Transverse colon (tissue), 4 donors: ENCODE measurements at places on chromosomes 5 and 9.

- H3K27ac ChIP-seq: no peak overlapping the region
- H3K27me3 ChIP-seq: no peaks in the 10 kb centered on the region
- no peak overlapping the region for H3K4me3 ChIP-seq
- H3K4me1 ChIP-seq: peaks cover 5% of the 10 kb centered on the region
Observed at GRCh38 chr9:104808035-104808614, 44.2 kb downstream of the NIPSNAP3B start.

GRCh38 chr9:111148052-111149017, 110.1 kb upstream of the LPAR1 start:
- H3K36me3 ChIP-seq: no peaks in the 10 kb centered on the region
- DNase-seq: no peak

DNA sequence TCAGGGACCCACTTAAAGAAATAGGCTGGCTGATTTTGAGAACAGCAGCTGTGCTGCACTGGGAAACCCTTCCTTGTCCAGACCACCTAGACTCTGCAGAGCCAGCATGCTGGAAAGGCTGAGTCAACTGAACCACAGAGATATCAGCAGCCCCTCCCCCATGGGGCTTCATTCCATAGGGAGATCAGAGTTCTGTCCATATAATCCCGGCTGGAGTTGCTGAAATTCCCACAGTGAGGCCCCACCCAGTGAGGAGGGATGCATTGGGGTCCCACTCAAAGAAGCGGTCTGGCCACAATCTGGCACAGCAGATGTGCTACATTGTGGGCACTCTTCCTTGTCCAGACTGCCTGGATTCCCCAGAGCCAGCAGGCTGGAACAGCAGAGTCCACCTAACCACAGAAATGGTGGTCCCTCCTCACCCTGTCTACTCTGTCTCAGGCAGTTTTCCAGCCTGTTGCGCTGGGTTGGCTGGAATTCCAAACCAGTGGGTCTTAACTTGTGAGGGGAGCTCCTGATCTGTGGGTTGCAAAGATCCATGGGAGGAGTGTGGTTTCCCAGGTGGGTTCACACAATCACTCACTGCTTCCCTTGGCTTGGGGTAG, 127.1 kb downstream of the RNF180 start:
- H3K36me3 ChIP-seq: no peaks in the 10 kb centered on the region
- H3K27ac ChIP-seq: no peak overlapping the region
- H3K27me3 ChIP-seq: no peaks in the 10 kb centered on the region

DNA sequence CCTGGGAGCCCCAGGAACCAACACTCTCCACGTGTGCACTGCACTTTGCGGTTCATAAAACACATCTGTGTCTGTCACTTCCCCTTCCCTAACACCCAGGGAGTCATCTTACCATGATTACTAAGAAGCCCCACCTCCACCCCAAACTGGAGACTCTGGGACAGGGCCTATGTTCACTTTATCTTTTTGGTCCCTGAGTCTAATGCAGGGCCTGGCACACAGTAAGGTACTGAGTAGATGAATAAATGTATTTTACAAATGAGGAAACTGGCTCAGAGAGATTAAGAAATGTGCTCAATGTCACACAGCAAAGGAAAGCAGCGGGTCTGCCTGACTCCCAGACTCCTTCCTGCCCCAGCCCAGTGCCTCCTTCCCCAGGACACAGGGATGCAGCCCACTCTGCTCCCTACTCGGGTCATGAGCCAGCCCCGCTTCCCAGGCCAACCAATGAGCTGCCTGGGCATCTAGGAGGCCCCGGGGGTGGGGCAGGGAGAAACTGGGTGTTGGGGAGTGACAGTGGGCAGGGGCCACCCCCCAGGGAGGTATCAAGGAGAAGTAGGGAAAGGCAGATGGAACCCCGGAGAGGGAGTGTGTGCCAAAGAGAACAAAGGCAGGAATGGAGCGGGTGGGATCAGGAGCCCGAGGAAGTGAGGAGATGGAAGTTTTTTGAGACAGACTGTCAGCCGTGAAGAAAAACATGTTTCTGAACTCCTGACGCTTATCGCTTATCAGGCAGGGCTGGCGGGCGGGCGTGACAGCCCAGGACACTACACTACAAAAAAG, 30.5 kb downstream of the SHB start:
- peaks cover 32% of the 10 kb centered on the region for H3K4me1 ChIP-seq
- H3K27me3 ChIP-seq: no peaks in the 10 kb centered on the region
- no peaks in the 10 kb centered on the region for H3K36me3 ChIP-seq

- no peak overlapping the region for H3K27ac ChIP-seq
- no peak overlapping the region for H3K4me3 ChIP-seq
- no peaks in the 10 kb centered on the region for H3K36me3 ChIP-seq
- no peaks in the 10 kb centered on the region for H3K27me3 ChIP-seq
Observed at GRCh38 chr5:51997949-51998348, 614.7 kb downstream of the ISL1 start.

- H3K4me1 ChIP-seq: peaks cover 60% of the 10 kb centered on the region
- no peak overlapping the region for H3K27ac ChIP-seq
- DNase-seq: no peak
- no peaks in the 10 kb centered on the region for H3K27me3 ChIP-seq
Observed at GRCh38 chr5:139278540-139279274, 14.8 kb upstream of the MATR3 start.

GRCh38 chr9:127735530-127736185, 564 bp upstream of the TOR2A start:
- H3K4me1 ChIP-seq: peaks cover 19% of the 10 kb centered on the region
- H3K36me3 ChIP-seq: peaks cover 4% of the 10 kb centered on the region
- H3K27ac ChIP-seq: peak overlapping the region; percentile 98
- no peak for DNase-seq
- no peaks in the 10 kb centered on the region for H3K27me3 ChIP-seq

GRCh38 chr9:4994166-4994890, 9.3 kb downstream of the JAK2 start:
- no peaks in the 10 kb centered on the region for H3K27me3 ChIP-seq
- no peak for DNase-seq
- H3K4me3 ChIP-seq: no peak overlapping the region

- H3K36me3 ChIP-seq: no peaks in the 10 kb centered on the region
- H3K27ac ChIP-seq: no peak overlapping the region
- DNase-seq: no peak
- H3K4me3 ChIP-seq: no peak overlapping the region
Observed at GRCh38 chr5:76372323-76373054, 30.6 kb upstream of the IQGAP2 start.

DNA sequence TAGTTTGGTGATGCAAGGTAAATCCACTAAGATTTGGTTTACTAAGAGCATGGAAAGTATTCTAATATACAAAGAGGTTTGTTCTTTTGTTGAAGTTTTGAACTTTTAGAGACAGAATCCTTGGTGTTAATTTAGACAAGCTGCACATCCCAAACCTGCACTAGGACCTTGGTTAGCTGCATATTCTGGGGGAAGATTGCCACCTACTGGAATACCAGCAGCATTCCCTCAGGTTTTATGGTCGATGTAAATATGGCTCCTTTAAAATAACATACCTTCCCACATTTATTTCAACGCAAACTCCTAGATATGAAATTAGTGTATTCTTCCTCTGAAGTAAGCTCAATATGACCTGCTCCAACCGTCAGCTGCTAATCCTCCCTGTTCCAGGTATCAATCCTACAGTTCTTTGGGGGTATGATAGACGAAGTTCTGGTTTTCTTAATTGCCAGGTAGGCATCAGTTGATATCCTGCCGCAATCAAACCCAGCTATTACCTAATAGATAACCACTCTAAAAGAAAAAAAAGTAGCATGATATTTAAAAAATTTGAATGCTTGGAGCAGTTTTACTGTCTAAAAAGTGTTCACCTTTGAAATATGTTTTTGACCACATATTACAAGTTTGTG, 624.1 kb downstream of the ISL1 start:
- DNase-seq: no peak
- no peaks in the 10 kb centered on the region for H3K27me3 ChIP-seq
- H3K36me3 ChIP-seq: no peaks in the 10 kb centered on the region
- H3K27ac ChIP-seq: no peak overlapping the region

- H3K27me3 ChIP-seq: no peaks in the 10 kb centered on the region
- H3K4me1 ChIP-seq: peaks cover 30% of the 10 kb centered on the region
Observed at GRCh38 chr9:17009071-17009470, 125.8 kb upstream of the CNTLN start.

- no peaks in the 10 kb centered on the region for H3K4me1 ChIP-seq
- no peak for DNase-seq
- no peak overlapping the region for H3K27ac ChIP-seq
- no peak overlapping the region for H3K4me3 ChIP-seq
- peaks cover 4% of the 10 kb centered on the region for H3K27me3 ChIP-seq
Observed at GRCh38 chr5:88159591-88159990, 109.1 kb downstream of the TMEM161B start.

- H3K27me3 ChIP-seq: no peaks in the 10 kb centered on the region
- no peak for DNase-seq
- H3K27ac ChIP-seq: no peak overlapping the region
- H3K4me3 ChIP-seq: no peak overlapping the region
Observed at GRCh38 chr5:177601577-177602457, 1.9 kb downstream of the B4GALT7 start.

DNA sequence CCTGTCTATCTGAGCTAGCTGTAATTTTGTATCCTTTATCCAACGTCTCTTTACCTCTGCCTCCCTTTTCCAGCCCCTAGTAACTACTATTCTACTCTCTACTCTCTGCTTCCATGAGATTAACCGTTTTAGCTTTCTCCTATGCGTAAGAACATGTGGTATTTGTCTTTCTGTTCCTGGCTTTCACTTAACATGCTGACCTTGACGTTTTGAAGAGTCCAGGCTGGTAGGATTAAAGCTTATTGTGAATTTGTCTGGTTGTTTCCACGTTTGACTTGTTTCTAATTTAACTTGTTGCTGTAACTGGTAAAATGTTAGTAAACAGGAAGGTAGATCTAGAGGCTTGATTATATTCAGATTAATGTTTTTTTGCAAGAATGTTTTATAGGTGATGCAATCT, 385.3 kb downstream of the PSAT1 start:
- no peaks in the 10 kb centered on the region for H3K4me1 ChIP-seq
- no peak overlapping the region for H3K4me3 ChIP-seq
- H3K27ac ChIP-seq: no peak overlapping the region
- DNase-seq: no peak

DNA sequence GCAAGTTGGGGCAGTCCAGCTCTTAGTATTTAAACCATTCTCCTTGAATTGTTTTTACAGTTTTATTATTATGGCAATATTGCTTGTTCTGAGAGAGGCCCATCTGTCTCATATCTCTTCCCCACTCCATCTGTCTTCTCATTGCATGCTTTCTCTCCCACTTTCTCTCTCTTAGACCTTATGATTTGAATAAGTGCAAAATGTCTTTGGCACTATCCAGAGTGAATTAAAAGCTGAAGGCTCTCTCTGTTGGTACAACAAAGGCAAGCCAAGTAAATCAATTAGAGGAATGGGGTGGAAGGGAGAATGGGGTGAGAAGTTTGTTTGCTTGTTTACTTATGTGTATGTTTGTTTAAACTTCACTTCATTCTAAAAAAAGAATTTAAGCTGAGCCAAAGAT, 195.3 kb upstream of the RFX3 start:
- H3K27ac ChIP-seq: no peak overlapping the region
- no peaks in the 10 kb centered on the region for H3K4me1 ChIP-seq
- no peaks in the 10 kb centered on the region for H3K36me3 ChIP-seq

GRCh38 chr9:114156657-114157421, 1.5 kb downstream of the COL27A1 start:
- DNase-seq: peak; percentile 27
- H3K4me3 ChIP-seq: no peak overlapping the region
- H3K27ac ChIP-seq: peak overlapping the region; percentile 73
- no peaks in the 10 kb centered on the region for H3K36me3 ChIP-seq

DNA sequence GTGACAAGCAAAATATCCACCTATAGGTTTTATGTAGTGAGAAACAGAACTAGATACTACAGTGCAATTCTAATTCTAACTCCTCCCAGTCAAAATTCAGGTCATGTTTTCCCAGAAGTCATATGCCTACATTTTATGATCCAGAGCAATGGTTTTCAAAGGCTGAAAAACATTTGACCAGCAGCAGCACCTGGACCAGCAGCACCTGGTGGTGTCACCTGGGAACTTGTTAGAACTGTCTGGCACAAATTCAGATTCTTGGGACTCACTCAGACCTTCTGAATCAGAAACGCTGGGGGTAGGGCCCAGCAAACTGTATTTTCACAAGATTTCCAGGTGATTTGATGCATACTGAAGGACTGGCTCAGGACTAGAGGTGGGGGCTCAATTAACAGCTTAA, 367.7 kb upstream of the RFX3 start:
- peak; percentile 12 for DNase-seq
- no peaks in the 10 kb centered on the region for H3K27me3 ChIP-seq
- no peak overlapping the region for H3K27ac ChIP-seq
- H3K4me3 ChIP-seq: no peak overlapping the region
- H3K4me1 ChIP-seq: no peaks in the 10 kb centered on the region
- H3K36me3 ChIP-seq: no peaks in the 10 kb centered on the region

- peak overlapping the region; percentile 33 for H3K4me3 ChIP-seq
- no peaks in the 10 kb centered on the region for H3K27me3 ChIP-seq
- no peaks in the 10 kb centered on the region for H3K4me1 ChIP-seq
- DNase-seq: peak; percentile 81
- H3K27ac ChIP-seq: peak overlapping the region; percentile 8
Observed at GRCh38 chr9:119556129-119556875, 187.1 kb upstream of the BRINP1 start.

- H3K27ac ChIP-seq: no peak overlapping the region
- no peaks in the 10 kb centered on the region for H3K36me3 ChIP-seq
- H3K4me1 ChIP-seq: no peaks in the 10 kb centered on the region
- H3K4me3 ChIP-seq: no peak overlapping the region
- no peak for DNase-seq
Observed at GRCh38 chr9:33762343-33762742, 33.0 kb upstream of the PRSS3 start.

GRCh38 chr9:1837453-1838084, 177.6 kb upstream of the SMARCA2 start:
- no peak overlapping the region for H3K27ac ChIP-seq
- H3K4me1 ChIP-seq: no peaks in the 10 kb centered on the region
- DNase-seq: peak; percentile 11

- no peak overlapping the region for H3K27ac ChIP-seq
- no peak overlapping the region for H3K4me3 ChIP-seq
- no peaks in the 10 kb centered on the region for H3K36me3 ChIP-seq
- H3K27me3 ChIP-seq: no peaks in the 10 kb centered on the region
Observed at GRCh38 chr9:114301798-114302565, 20.9 kb upstream of the ORM1 start.

- peak; percentile 74 for DNase-seq
- H3K4me1 ChIP-seq: peaks cover 18% of the 10 kb centered on the region
- H3K36me3 ChIP-seq: no peaks in the 10 kb centered on the region
- H3K27ac ChIP-seq: peak overlapping the region; percentile 52
- H3K4me3 ChIP-seq: no peak overlapping the region
- H3K27me3 ChIP-seq: no peaks in the 10 kb centered on the region
Observed at GRCh38 chr5:1119312-1119831, 7.5 kb upstream of the SLC12A7 start.

DNA sequence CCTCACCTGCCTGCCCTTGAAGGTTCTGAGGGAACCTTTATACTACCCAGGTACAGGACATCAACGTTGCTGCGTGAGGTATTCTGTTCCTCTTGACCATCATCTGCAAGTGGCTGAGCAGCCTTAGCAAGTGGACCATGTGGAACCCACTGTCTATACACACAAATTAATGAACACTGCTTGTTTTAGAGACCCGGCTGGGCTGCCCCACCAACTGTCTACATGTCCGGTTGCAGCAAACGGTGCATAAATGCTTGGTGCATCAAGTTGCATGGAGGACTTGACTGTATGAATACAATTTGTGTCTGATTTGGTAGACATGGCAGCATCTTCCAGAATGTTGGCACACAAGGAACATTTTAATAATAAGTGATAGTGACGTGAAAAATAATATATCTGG, 65.8 kb downstream of the SEMA6A start:
- no peak for DNase-seq
- no peaks in the 10 kb centered on the region for H3K36me3 ChIP-seq
- H3K4me1 ChIP-seq: peaks cover 6% of the 10 kb centered on the region
- H3K27ac ChIP-seq: no peak overlapping the region
- H3K4me3 ChIP-seq: no peak overlapping the region
- H3K27me3 ChIP-seq: no peaks in the 10 kb centered on the region
